PC-9 (cell line): ENCODE measurements at places on chromosomes 1 and 21. TPM values are rescaled to one million over a fixed set of nuclear protein-coding genes. Genes with fewer than 3 reads are reported as not detected.

The MRPS6 gene
- total RNA-seq: 40.4 and 41.0 TPM in 2 replicates

The SLC16A4 gene
- total RNA-seq: 24.6 and 32.7 TPM in 2 replicates

The CYP4A11 gene
- total RNA-seq: not detected in 2 replicates

DNA sequence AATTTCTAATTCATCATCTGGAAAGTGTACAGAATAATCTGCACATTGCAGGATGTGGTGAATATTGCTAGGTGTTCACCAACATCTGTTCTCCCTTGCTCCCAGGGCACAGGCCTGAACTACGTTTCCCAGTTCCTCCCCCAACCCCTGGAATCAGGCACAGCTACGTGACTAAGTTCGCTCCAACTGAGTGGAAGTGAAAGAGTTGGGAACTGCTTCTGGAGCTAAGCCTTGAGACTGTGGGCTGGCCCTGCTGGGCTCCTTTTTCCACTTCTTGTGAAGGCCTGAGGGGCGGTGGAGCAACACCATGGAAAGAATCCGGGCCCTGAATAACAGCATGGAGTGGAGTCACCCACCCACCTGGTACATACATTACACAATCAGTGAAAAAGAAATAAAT lies 534.6 kb downstream of the SMYD3 start:
- no peak overlapping the region for H3K27ac ChIP-seq
- H3K27me3 ChIP-seq: no peaks in the 10 kb centered on the region
- no peak overlapping the region for H3K4me3 ChIP-seq
- no peaks in the 10 kb centered on the region for H3K4me1 ChIP-seq

- no peak overlapping the region for H3K27ac ChIP-seq
- H3K4me1 ChIP-seq: no peaks in the 10 kb centered on the region
- H3K36me3 ChIP-seq: no peaks in the 10 kb centered on the region
- no peaks in the 10 kb centered on the region for H3K27me3 ChIP-seq
These were observed 17.8 kb upstream of the LRRC47 start for GRCh38 chr1:3814065-3814464.

GRCh38 chr21:41045534-41046268 lies 122.3 kb upstream of the BACE2 start:
- H3K27ac ChIP-seq: no peak overlapping the region
- H3K36me3 ChIP-seq: no peaks in the 10 kb centered on the region
- H3K27me3 ChIP-seq: peaks cover 32% of the 10 kb centered on the region
- H3K4me3 ChIP-seq: no peak overlapping the region
- H3K4me1 ChIP-seq: no peaks in the 10 kb centered on the region

DNA sequence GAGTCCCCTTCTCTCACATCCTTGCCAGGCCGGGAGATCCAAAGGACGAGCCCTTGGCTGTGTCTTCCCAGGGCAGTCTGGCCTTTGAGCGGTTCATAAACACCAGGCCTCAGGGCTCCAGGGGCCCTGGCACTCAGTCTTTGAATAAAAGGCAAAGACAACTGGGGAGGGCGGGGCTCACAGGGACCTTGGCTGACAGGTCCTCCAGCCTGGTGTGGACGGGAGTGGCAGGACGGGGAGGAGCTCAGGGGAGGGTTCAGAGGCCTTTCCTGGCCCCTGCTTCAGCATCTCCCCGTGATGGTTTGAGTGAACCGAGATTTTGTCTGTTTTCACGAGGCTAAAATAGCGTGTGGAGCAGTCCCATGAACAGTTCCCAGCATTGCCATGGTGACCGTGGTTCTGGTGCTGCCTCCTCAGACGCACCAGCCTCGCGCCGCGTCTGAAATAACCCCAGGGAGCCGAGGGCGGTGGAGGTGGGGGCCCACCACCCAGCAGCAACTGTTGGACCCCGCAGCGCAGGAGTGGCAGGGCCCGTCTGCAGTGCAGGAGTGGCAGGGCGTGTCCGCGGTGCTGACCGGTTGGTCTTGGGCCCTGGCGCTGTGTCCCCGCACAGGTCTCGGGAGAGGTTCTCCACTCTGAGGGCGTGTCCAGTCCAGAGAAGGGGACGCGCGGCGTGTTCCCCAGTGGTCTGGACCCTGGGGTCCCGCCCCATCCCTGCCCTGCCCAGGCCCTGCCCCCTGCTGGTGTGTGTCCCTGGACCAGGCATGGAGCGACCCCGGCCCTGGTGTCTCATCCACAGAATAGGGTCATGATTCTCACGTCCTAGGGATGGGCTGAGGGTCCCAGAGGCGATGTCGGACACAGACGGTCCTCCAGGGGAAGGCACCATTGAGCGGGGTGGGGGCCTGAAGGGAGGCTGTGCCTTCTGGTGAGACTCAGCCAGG lies 7.1 kb upstream of the PRKCZ start:
- no peaks in the 10 kb centered on the region for H3K36me3 ChIP-seq
- peak; percentile 41 for DNase-seq
- no peak overlapping the region for H3K27ac ChIP-seq
- peaks cover 38% of the 10 kb centered on the region for H3K27me3 ChIP-seq
- no peak overlapping the region for H3K4me3 ChIP-seq

GRCh38 chr1:214469290-214469689 lies 82.1 kb downstream of the PTPN14 start:
- no peak for DNase-seq
- H3K36me3 ChIP-seq: no peaks in the 10 kb centered on the region
- peaks cover 47% of the 10 kb centered on the region for H3K4me1 ChIP-seq
- no peaks in the 10 kb centered on the region for H3K27me3 ChIP-seq
- H3K4me3 ChIP-seq: no peak overlapping the region

- H3K27ac ChIP-seq: no peak overlapping the region
- no peaks in the 10 kb centered on the region for H3K36me3 ChIP-seq
- no peak for DNase-seq
- H3K4me1 ChIP-seq: peaks cover 8% of the 10 kb centered on the region
These were observed 1.1 kb downstream of the TNFRSF4 start for GRCh38 chr1:1212780-1213344.

GRCh38 chr1:218499911-218500310 lies 154.8 kb downstream of the TGFB2 start:
- no peak for DNase-seq
- H3K36me3 ChIP-seq: no peaks in the 10 kb centered on the region
- peaks cover 45% of the 10 kb centered on the region for H3K4me1 ChIP-seq
- no peaks in the 10 kb centered on the region for H3K27me3 ChIP-seq
- peak overlapping the region; percentile 93 for H3K27ac ChIP-seq

- H3K4me3 ChIP-seq: no peak overlapping the region
- no peaks in the 10 kb centered on the region for H3K36me3 ChIP-seq
- peak overlapping the region; percentile 38 for H3K27ac ChIP-seq
- DNase-seq: peak; percentile 43
- H3K27me3 ChIP-seq: no peaks in the 10 kb centered on the region
- peaks cover 23% of the 10 kb centered on the region for H3K4me1 ChIP-seq
These were observed 11.6 kb upstream of the BSDC1 start for GRCh38 chr1:32405672-32406467.

GRCh38 chr1:54480525-54480848 lies 67.5 kb upstream of the ACOT11 start:
- peak; percentile 9 for DNase-seq
- peaks cover 5% of the 10 kb centered on the region; the same call in 1 of the 2 replicates for H3K27me3 ChIP-seq
- H3K4me1 ChIP-seq: no peaks in the 10 kb centered on the region
- no peaks in the 10 kb centered on the region for H3K36me3 ChIP-seq
- no peak overlapping the region for H3K27ac ChIP-seq

GRCh38 chr1:17207966-17208418 lies 3.1 kb downstream of the PADI1 start:
- H3K36me3 ChIP-seq: no peaks in the 10 kb centered on the region; the same call in 1 of the 2 replicates
- no peaks in the 10 kb centered on the region for H3K27me3 ChIP-seq
- peak; percentile 81 for DNase-seq
- peak overlapping the region; percentile 65; the same call in 1 of the 2 replicates for H3K4me3 ChIP-seq

GRCh38 chr1:34162852-34163766 lies 1.9 kb downstream of the CSMD2 start:
- H3K27ac ChIP-seq: no peak overlapping the region
- DNase-seq: no peak
- no peak overlapping the region for H3K4me3 ChIP-seq
- H3K4me1 ChIP-seq: no peaks in the 10 kb centered on the region
- H3K27me3 ChIP-seq: peaks cover 12% of the 10 kb centered on the region

DNA sequence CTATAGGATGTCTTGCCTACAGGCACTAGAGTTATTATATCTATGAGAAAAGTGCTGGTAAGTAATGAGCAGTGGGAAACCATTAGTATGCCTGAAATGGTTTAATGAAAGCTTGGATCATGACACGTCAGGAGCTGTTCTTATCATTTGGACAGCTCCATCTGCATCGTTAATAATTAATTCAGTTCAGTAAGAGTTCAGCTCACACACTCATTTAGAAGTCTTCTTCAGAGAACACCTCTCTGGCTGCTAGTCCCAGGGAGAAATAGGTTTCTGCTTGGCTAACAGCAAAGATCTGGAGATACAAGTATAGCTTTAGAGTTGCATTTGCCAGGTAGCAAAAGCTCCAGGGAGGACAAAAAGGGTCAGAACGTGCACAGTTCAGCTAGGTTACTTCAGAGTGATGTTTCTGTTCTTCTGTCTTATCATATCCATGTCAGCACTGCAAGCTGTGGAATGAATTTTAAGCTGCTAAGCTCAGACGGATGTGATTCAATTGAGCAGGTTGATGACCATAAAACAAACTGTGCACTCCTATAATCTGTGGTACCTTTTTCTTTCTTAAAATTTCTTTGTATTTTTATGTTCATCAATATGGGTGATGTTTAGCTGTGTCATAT lies 173.6 kb downstream of the ADGRL2 start:
- H3K4me3 ChIP-seq: no peak overlapping the region
- no peaks in the 10 kb centered on the region for H3K27me3 ChIP-seq
- no peaks in the 10 kb centered on the region for H3K4me1 ChIP-seq
- no peak overlapping the region for H3K27ac ChIP-seq
- H3K36me3 ChIP-seq: no peaks in the 10 kb centered on the region

- no peak overlapping the region for H3K4me3 ChIP-seq
- no peaks in the 10 kb centered on the region for H3K27me3 ChIP-seq
- H3K4me1 ChIP-seq: no peaks in the 10 kb centered on the region
- DNase-seq: no peak
These were observed 1618.7 kb downstream of the AMY1C start for GRCh38 chr1:105368446-105368845.

- peaks cover 99% of the 10 kb centered on the region for H3K27me3 ChIP-seq
- no peak overlapping the region for H3K4me3 ChIP-seq
- H3K36me3 ChIP-seq: no peaks in the 10 kb centered on the region
- H3K27ac ChIP-seq: no peak overlapping the region
These were observed 105.4 kb upstream of the C1orf174 start for GRCh38 chr1:4005431-4005830.

GRCh38 chr1:239511875-239512274 lies 125.5 kb downstream of the CHRM3 start:
- no peaks in the 10 kb centered on the region for H3K36me3 ChIP-seq
- H3K27me3 ChIP-seq: no peaks in the 10 kb centered on the region
- H3K4me3 ChIP-seq: no peak overlapping the region
- no peak for DNase-seq
- H3K4me1 ChIP-seq: no peaks in the 10 kb centered on the region
